Activated T-cell treated with anti-CD3 and anti-CD28 coated beads, Interleukin-2, amount 50 U/mL, for 72 hours (primary cell): ENCODE measurements at places on chromosomes 1 and 21. TPM values are rescaled to one million over a fixed set of nuclear protein-coding genes. Genes with fewer than 3 reads are reported as not detected.

DNA sequence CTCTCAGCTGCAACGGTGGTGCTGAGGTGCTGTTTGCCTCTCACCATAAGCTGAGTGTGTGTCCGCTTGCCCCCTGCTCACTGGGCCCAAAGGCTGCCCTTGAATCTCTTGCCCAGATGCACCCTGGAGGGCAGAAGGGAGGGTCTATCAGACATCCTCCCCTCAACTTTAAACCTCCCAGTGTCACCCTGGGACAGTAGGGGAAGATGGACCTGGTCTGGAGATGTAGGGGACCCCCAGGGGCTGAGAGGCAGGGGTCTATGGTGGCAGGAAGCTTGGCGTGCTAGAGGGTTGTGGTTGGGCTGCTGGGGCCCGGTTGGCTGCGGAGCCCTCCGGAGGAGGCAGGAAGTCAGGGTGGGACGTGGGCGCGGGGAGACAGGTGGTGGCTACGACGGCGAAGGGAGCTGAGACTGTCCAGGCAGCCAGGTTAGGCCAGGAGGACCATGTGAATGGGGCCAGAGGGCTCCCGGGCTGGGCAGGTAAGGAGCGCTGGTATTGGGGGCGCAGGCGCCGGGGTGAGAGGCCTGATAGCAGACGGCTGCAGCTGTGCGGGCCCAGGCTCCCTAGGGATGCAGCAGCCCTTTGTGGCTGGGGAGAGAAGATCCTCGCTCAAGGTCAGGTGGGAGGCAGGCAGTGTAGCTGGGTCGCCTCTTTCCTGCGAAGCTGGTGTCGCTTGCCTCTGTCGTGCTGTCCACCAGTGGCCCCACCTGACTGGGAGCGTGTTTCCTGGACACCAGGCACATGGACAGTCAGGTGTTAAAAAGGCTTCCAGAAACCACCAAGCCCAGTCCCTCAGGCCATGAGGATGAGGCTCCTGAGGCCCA, at the start of gene LCK:
LCK (plus strand) TSS at position 373 of the 824 bp plus-strand sequence. CDS start 23,065 bp downstream, outside the sequence.
- no peaks in the 10 kb centered on the region for H3K27me3 ChIP-seq
- peaks cover 75% of the 10 kb centered on the region for H3K4me1 ChIP-seq
- peaks cover 16% of the 10 kb centered on the region for H3K36me3 ChIP-seq
- peak within 1 kb of the TSS; percentile 100 for H3K27ac ChIP-seq
- H3K4me3 ChIP-seq, result peak within 1 kb of the TSS; percentile 91

Gene PRAMEF7
- total RNA-seq, result not detected

Gene CSMD2
- not detected for total RNA-seq

DNA sequence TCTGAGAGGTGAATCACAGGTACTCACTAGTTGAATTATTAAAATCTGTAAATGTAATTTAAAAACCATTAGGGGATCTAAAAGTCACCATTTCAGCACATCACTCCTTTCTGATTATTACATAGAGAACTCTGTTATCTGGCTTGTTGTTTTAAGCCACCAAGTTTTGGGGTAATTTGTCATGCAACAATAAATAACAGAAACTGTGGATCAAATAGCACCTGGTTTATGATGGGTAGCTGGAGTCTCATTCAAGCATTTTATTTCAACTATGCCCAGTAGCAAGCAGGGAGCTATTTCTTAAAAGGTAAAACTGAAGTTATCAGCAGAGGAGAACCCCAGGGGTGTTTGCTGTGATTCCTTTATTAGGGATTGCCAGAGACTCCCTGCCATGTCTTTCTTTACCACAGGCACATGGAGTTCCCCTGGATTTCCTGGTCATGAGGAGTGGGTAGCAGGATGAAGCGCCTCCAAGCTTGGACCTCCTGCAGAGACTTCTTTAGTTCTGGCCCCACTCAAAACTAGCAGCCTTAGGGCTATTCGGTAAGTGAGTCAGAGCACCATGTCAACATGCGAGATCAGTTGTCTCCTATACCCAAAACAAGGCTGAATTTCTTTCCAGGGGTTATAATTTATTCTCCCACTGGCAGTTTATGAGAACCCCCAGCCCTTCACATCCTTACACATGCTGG, 179.2 kb downstream of the GIPC2 start:
- H3K27ac ChIP-seq, result no peak overlapping the region
- H3K4me3 ChIP-seq, result no peak overlapping the region
- DNase-seq, result no peak
- no peaks in the 10 kb centered on the region for H3K27me3 ChIP-seq
- no peaks in the 10 kb centered on the region for H3K36me3 ChIP-seq
- H3K4me1 ChIP-seq, result no peaks in the 10 kb centered on the region

GRCh38 chr1:45356186-45356585, 15.9 kb upstream of the MUTYH start:
- no peak overlapping the region for H3K4me3 ChIP-seq
- no peak overlapping the region for H3K27ac ChIP-seq
- H3K27me3 ChIP-seq, result no peaks in the 10 kb centered on the region
- H3K4me1 ChIP-seq, result peaks cover 6% of the 10 kb centered on the region
- DNase-seq, result no peak

GRCh38 chr1:81213279-81213678, 587.5 kb upstream of the ADGRL2 start:
- H3K27ac ChIP-seq, result no peak overlapping the region
- no peaks in the 10 kb centered on the region for H3K27me3 ChIP-seq
- H3K4me3 ChIP-seq, result no peak overlapping the region
- no peaks in the 10 kb centered on the region for H3K4me1 ChIP-seq
- no peaks in the 10 kb centered on the region for H3K36me3 ChIP-seq

DNA sequence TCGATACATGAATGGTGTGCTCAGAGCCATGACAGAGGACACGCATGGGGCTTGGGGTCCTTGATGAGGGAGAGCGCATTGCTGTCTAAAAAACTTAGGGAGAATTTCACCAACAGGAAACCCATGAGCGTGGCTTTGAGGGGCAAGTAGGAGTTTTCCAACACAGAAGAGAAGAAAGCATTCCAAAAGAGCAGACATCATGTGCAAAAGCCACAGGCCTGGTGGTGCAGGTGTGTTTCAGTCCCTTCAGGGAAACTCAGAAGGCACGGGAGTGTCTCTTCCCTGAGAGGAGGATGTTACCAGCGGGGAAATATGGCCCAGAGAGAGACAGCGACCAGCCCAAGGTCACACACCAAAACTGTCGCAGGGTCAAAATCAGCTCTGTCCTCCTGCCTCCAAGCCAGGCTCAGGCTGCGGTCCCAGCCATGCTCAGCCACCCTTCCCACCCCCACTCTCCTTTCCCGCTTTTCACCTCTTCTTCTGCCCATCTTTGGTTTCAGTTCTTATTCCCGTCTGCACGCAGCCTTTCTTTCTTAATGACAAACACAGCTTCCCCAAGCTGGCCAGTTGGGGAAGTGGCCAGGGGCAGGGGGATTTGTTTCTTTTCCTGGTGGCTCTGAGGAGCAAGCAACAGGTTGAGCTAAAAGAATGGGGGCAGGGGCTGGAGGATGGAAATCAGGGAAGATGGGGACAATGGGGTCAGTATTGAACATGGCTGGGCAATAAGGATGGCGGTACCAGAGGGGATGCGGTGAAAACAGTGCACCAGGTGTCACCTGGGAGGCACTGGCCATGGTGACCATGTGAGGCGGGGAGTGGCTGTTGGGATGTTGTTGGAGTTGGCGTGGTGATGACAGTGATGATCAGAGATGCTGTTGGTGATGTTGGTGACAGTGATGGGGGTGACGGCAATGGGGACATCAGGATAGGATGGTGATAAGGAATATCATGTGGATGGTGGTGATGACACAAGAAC, 10.3 kb downstream of the LAPTM5 start:
- H3K27ac ChIP-seq, result peak overlapping the region; percentile 94
- H3K4me3 ChIP-seq, result peak overlapping the region; percentile 86
- peaks cover 14% of the 10 kb centered on the region for H3K36me3 ChIP-seq
- H3K4me1 ChIP-seq, result peaks cover 100% of the 10 kb centered on the region

DNA sequence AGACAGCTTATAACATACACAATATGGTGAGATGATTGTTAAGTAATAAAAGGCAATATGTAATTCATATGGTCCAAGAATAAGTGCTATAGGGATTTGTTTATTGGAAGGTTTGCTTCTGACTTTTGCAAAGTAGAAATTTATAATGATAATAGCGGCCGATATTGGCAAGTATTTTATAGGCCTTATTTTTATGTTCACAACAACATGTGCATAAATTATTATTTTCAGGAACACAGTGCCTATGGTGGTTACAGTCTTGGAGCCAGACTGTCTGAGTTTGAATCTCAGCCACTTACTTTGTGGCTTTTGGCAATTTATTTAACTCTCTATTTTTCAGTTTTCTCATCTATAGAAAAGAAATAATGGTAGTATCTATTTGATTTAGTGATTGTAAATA, 607.5 kb downstream of the USP25 start:
- no peaks in the 10 kb centered on the region for H3K36me3 ChIP-seq
- no peak overlapping the region for H3K27ac ChIP-seq
- no peaks in the 10 kb centered on the region for H3K27me3 ChIP-seq
- H3K4me1 ChIP-seq, result no peaks in the 10 kb centered on the region
- H3K4me3 ChIP-seq, result no peak overlapping the region

- H3K27me3 ChIP-seq, result no peaks in the 10 kb centered on the region
- DNase-seq, result no peak
- peak overlapping the region; percentile 83 for H3K4me3 ChIP-seq
- H3K4me1 ChIP-seq, result peaks cover 54% of the 10 kb centered on the region
Measured at GRCh38 chr1:198929961-198930599, 291.2 kb downstream of the PTPRC start.

Gene CYYR1
- total RNA-seq, result not detected

- DNase-seq, result no peak
- H3K4me1 ChIP-seq, result no peaks in the 10 kb centered on the region
- H3K27me3 ChIP-seq, result peaks cover 14% of the 10 kb centered on the region
Measured at GRCh38 chr1:192826791-192827546, 18.1 kb downstream of the RGS2 start.

DNA sequence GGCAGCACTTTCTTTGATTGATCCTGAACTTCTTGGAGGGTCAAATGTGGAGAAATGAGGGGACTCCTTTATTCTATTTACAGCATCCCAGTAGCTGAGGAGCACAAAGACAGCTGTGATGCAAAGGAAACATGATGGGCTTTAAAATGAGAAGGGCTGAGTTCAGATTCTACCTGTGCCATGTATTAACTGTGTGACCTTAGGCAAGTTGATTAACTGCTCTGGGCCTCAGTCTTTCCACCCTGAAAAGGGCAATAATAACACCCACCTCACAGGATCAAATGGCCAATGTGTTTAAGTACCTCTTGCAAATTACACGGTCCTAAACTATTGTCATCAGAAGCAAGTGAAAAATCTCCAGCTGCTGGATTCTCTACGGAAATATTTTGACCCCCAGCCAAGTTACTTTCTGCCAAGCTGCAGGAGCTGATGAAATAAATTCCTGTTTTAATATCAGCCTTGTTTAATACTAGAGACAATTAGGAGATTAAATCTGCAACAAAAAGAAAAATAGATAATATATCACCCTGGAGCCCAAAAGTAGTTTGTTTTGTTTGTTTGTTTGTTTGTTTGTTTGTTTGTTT, 15.7 kb downstream of the TMEM81 start:
- no peak overlapping the region for H3K27ac ChIP-seq
- H3K4me3 ChIP-seq, result no peak overlapping the region
- no peak for DNase-seq

Gene RAB25
- total RNA-seq, result 0.53 TPM

Gene PTGS2
- total RNA-seq, result 32.4 TPM

Gene ROR1
- 0.19 TPM for total RNA-seq

DNA sequence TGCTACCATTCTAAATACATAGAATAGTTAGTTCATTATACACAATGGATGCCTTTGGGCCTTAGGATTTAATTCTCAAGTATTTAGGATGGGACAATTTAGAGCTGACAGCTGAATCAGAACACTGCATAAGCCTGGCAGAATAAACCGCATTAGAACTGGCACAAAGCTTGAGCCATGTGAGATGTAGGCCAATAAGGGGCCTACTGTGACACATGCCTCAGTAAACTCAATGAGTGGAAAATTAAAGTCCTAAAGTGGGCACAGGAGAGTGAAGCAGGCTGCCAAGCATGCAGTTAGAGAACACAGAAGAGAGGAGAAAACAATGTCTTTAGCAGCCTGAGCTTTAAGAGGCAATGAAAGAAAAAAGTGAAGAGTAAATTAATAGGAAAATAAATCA, 24.3 kb downstream of the SCYL3 start:
- peaks cover 9% of the 10 kb centered on the region for H3K4me1 ChIP-seq
- peaks cover 42% of the 10 kb centered on the region for H3K36me3 ChIP-seq
- no peak overlapping the region for H3K27ac ChIP-seq
- no peak for DNase-seq
- H3K27me3 ChIP-seq, result no peaks in the 10 kb centered on the region

DNA sequence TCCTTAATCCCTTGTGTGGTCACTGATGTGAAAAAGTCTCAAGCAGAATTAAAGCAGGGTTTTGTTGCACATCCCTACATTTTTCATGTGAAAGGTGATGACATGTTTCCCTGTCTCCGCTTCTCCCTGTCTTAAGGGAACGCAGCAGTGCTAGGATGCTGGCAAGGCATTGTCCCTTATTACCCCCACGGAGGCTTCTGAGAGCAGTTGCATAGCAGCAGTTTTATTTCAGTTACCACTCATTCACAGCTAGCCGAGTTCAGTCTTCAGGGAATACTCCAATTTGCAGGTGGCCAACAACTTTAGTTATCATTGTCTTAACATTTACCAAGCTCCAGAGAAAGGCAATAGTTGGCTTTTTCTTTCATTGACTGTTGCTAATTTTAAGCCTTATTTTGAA, 89.1 kb downstream of the CLEC20A start:
- H3K36me3 ChIP-seq, result no peaks in the 10 kb centered on the region
- no peak overlapping the region for H3K27ac ChIP-seq
- H3K27me3 ChIP-seq, result no peaks in the 10 kb centered on the region
- H3K4me3 ChIP-seq, result no peak overlapping the region
- no peaks in the 10 kb centered on the region for H3K4me1 ChIP-seq
- no peak for DNase-seq

Gene ZFP69B
- total RNA-seq, result 7.4 TPM

DNA sequence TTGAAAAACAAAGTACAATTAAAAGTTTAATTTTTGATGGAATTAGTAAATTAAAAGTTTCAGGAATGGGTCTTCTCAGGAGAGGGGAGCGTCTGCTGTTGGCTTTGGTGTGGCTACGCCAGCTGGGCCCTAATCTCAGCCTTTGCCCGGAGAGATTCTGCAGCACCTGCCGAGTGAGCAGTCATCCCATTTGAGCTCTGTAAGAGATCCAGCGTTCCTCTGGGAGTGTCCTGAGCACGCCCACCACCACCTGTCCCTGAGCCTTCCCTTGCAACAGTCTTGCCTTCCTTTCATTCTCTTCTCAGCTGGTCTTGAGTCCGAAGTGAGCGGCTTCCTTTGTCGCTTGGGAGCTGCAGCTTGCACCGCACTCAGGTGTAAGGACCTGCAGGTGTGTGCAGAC, 263.1 kb downstream of the CAMTA1 start:
- H3K36me3 ChIP-seq, result no peaks in the 10 kb centered on the region
- no peak for DNase-seq
- H3K4me3 ChIP-seq, result no peak overlapping the region
- H3K27me3 ChIP-seq, result peaks cover 11% of the 10 kb centered on the region
- H3K4me1 ChIP-seq, result no peaks in the 10 kb centered on the region
- no peak overlapping the region for H3K27ac ChIP-seq

DNA sequence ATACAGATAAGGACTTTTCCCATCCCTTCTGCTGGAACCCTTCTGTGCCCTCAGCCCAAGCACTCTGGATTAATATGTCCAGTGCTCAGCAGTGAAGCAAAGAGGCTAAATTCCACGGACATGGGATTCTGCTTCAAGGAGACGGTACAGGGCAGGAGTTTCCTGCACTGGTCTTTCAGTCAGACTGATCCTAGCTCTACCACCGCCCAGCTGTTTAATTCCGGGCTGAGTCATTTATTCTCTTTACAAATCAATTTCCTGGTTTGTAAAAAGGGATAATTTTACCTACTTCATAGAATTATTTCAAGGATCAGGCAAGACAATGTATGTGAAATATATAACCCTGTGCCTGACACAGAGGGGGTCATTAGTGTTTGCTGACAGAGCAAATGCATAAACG, 41.6 kb upstream of the NRDC start:
- DNase-seq, result no peak
- no peak overlapping the region for H3K4me3 ChIP-seq
- peaks cover 30% of the 10 kb centered on the region for H3K27me3 ChIP-seq
- no peaks in the 10 kb centered on the region for H3K36me3 ChIP-seq
- H3K4me1 ChIP-seq, result no peaks in the 10 kb centered on the region
- H3K27ac ChIP-seq, result no peak overlapping the region
